Cardiac muscle cell (in vitro differentiated cells and primary cell): ENCODE measurements at places on chromosomes 7 and 10.

DNA sequence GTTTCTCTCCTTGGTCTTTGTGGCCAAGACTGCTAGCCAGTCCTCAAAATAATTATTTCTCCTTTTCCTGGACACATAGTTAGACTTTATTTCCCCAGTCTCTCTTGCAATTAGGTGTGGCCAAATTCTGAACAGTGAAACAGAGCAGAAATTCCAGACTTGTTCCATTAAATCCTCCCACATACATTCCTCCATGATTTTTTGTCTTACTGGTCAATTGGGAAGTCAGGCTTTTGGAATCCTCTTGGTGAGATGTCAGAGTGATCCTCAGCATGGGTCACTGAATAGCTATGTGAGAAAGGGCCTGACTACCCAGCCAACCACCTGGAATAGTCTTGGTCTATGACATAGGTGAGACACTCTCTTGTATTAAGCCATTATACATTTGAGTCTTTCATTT, 164.2 kb downstream of the DGKI start:
- DNase-seq, result peak; percentile 58

DNA sequence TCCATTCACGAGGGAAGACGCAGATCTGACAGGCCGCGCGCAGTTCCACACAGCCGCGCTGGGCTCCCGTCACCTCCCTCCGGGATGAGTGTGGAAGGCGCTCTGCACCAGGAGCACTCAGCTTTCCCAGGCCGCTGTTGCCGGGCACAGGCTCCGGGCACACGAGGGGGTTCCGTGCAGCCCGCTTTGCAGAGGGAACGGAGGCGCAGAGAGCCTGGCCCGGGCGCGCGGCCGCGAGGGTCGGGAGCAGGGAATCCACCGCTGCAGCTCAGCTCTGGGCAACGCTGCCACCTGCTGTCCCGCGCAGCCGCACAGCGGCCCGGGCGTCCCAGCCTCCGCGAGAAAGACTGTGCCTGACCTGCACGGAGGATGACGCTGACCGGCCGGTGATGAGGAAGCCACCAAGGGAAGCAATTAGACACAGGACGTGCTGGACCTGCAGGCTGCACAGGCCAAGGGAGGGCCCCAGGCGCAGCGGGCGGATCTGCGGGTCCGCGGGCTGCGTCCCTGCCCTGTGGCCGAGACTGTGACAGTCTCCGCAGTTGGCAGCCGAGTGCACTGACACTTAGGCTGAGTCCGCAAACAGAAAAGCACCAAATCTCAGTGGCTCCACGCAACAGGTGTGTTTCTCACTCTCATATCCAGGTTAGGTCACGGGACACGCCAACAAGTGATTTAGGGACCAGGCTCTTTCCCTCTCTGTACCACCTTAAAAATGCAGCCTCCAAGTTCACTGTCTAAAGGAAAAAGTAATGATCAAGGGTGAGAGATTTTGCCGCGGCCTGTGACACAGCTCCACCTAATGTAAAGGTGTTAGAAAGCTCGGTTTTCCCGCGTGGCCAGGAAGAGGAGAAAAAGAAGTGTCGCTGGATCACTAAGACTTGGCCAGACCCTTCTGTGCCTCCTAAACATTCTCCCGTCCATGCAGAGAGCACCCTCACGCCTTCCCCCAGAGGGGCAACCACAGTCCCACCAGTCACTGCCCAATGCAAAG, 94.5 kb downstream of the SEC61G start:
- DNase-seq, result peak; percentile 8

GRCh38 chr10:61452151-61452651, 980 bp downstream of the TMEM26 start:
- DNase-seq, result peak; percentile 32

DNA sequence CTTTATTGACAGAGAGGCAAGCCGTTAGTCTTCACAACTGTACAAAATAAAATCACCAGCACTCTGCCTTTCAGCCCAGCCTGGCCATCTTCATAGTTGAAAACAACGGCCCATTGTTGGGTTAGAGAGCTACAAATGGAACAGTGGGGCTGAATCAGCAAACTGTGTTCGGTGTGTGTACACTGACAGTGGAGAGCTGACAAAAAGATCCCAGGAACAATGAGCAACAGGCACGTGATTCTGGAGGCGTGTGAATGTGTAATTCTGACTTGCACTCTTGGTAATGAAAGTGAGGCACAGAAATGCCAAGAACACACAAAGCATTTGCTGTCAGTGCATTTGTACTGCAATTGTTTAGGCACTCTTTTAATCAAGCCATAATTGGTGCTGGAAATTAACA, 303.7 kb downstream of the WDR11 start:
- peak; percentile 60 for DNase-seq

GRCh38 chr7:129007572-129007971, 47.3 kb downstream of the TNPO3 start:
- DNase-seq, result no peak

GRCh38 chr7:7793249-7793648, 74.8 kb upstream of the RPA3 start:
- DNase-seq, result no peak

GRCh38 chr10:36547965-36548364, 577.4 kb upstream of the ANKRD30A start:
- no peak for DNase-seq

GRCh38 chr10:131620314-131620713, 280.5 kb upstream of the PPP2R2D start:
- no peak for DNase-seq

GRCh38 chr10:66983475-66983818, 57.6 kb downstream of the LRRTM3 start:
- no peak for DNase-seq

DNA sequence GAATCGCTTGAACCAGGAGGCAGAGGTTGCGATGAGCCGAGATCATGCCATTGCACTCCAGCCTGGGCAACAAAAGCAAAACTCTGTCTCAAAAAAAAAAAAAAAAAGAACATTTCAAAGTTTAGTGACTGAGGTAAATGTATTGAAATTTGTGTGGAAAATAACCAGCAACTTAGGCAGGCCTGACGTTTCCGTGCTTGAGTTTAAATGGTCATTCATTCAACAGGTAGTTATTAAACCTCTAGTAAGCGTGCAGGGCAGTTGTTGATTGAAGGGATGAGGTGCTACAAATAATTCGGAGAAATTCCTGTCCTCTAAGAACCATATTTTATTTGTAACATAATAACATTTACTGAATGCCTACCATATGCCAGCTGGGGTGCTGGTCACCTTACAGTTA, 135.3 kb downstream of the PRKAG2 start:
- no peak for DNase-seq

DNA sequence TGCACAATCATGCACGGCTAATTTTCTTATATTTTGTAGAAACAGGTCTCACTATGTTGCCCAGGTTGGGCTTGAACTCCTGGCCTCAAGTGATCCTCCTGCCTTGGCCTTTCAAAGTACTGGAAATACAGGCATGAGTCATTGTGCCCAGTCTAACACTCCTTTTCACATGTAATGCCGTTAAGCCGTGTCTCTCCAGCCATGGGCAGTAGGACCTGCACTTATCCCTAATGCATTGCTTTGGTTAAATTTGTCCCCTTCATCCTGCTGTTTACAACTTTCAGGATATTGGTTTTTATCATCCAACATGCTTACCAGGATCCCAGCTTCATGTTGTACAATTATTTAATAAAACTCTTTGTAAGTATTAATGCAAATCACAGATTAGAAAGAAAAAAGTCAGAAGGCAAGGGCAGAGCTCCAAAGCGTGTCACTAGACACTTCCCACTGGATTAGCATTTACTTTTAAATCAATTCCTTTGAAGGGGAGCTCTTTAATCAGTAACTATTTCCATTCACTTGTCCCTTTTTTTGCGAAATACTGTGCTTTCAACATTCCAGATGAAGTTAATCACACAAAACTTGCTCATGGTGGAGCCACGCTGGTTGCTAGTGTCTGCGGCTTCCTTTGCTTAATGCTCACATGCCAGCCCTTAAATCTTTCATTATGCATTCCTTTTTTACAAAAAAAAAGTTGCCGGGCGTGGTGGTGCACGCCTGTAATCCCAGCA, 256.0 kb upstream of the AUTS2 start:
- no peak for DNase-seq

DNA sequence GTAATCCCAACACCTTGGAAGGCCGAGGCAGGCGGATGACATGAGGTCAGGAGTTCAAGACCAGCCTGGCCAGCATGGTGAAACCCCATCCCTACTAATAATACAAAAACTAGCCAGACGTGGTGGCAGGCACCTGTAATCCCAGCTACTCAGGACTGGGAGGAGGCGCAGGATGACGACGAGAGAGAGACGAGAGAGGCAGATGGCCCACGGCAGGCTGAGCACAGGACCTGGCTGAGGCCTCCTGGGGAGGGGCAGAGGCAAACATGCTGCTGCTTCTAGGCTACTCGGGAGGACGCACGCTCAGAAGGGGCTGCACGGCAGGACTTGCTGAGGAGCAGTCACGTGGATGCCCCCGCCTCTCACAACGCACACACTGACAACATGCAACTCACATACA, 22.4 kb downstream of the DIP2C start:
- DNase-seq, result no peak

- peak; percentile 57 for DNase-seq
These were observed 10.5 kb downstream of the SKAP2 start for GRCh38 chr7:26853788-26854393.

DNA sequence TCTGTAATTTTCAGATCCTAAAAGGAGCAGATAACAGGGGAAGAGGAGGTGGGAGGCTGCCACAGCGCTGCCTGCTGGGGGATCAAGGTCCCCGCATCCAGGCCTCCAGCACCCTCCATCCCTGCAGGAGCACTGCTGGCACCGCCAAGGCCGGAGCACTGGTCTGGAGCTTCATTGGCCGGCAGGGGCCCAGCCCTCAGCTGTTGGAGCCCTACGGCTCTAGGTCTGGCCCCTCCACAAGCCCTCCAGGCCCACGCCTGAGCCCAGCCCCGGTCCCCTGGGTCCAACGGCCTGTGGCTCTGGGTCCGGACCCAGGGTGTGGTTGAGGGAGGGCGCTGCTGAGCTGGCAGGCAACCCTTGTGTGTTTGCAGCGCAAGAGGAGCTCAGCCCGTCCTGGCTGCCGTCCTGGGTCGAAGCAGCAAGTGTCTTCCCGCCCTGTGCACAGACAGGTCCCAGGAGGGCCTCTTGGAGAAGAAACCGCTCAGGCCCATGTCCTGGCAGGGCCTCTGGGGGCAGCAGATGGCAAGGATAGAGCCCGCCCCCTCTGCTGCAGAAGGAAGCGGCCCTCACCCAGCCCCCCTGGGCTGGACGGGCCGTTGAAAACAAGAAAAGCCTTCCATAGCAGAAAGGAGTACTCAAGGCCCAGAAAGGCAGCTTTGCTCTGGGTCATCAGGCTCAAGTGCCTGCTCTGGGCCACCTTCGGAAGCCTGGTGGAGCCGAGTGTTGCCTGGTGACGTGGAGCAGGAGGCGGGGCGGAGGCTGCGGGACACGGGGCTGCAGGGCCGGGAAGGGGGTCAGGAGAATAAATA, 54.3 kb upstream of the TNRC18 start:
- peak; percentile 74 for DNase-seq

DNA sequence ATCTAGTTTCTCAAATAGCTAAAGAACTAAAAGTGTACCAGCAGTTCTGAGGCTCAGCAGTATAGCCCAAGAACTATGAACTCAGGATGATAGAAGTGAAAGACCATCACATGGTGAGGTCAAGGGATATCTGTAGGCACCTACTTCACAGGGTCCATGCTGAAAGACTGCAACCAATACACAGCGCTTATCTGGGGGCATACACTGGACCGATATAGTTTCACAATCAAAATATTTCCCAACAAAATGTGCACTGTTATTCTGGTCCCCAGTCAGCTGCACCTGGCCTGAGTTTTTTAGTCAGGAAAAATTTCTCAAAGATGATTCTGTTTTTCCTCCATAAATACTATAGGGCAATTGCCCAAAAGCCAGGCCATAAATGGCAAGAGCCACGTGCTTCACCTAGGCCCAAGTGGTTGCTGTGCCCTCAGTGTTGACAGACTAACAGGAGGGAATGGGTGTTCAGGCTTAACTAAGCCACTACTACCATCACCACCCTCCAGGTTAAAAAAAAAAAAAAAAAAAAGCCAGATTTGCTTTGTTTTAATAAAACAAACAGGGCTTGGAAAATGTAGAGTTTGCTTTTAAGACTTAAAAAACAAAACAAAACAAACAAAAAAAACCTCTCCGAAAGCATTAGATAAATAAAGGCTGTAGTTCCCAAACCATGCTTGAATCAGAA, 58.5 kb downstream of the OGDH start:
- no peak for DNase-seq

DNA sequence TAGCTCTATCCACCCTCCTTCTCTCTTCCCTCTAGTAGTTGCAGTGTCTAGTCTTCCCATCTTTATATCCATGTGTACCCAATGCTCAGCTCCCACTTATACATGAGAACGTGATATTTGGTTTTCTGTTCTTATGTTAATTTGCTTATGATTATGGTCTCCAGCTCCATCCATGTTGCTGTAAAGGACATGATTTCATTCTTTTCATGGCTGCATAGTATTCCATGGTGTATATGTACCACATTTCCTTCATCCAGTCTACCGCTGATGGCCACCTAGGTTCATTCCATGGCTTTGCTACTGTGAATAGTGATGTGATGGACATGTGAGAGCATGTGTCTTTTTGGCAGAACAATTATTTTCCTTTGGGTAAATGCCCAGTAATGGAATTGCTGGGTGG, 6.5 kb downstream of the PRSS2 start:
- no peak for DNase-seq

GRCh38 chr7:50664461-50664922, 99.3 kb upstream of the DDC start:
- peak; percentile 64 for DNase-seq

- no peak for DNase-seq
These were observed 1019.0 kb upstream of the C7orf33 start for GRCh38 chr7:147571436-147572185.

DNA sequence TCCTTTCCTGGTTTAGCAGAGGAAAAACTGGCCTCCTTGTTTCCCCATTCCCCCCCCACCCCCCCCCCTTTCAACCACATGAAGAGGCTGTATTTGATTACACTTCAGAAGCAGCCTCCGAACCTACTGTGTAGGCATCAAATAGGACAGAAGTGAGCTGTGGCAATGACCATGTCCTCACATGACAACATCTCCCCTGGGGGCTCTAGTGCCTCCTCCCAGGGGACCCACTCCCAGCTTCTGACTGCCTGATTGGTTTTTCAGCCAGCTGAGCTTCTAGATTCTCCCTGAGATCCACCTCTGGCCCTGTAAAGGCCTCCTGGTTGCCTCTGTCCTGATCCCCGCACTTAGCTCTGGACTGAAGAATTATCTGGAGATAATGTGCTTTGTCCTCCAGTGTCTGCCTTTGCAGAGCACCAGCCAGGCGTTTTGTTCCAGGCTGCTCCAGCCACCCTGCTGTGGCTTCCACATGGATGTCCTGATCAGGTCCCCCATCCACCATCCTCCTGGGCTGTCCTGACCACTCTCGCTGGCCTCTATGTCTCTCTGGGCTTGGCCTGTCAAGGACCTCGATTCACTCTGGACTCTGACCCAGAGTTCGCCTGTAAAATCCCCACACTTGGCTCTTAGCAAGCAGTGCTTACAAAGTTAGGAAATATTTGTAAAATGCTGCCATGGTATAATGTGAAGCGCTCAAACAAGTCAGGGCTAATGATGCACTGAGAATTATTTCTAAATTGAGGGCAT, 42.4 kb upstream of the TOMM7 start:
- DNase-seq, result no peak

GRCh38 chr10:35854661-35855060, 212.6 kb upstream of the FZD8 start:
- DNase-seq, result no peak
